ENCODE measurements at places on chromosomes 11 and 22.

- DNase-seq, result no peak
These were observed 35.3 kb downstream of the MACROD1 start for GRCh38 chr11:64130618-64131017.

DNA sequence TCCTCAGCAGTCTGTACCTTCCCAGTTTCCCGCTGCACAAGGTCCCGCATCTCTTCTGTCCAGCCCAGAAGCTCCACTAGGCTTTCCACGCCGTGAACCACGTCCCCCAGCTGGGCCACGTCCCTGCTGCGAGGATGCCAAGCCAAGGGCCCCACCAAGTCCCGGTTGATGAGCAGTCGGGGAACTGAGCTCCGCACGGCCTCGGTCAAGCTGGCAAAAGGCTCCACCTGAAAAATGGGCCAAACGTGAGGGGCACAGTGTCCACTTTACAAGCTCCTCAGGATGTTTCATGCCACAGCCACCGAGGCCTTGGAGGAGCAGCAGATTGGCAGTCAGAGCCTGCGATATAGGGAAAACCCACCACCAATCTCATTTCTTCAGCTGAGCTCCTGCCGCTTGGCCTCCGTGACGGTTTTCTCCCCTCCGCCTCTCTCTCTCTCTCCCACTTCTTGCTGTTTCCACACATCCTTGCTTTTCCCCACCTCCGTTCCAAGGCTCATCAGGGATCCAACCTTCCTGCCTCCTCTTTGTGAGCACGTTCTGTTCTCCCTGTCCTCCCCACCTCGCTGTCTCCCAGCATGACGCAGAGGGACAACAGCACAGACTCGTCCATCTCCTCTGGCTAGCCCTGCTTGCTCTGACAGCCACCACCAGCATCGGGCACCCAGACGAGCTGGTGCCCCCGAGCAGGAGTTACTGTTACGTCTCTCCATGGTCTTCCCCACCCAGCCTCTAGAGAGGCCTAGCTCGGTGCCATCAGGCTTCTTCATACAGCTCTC lies 11.5 kb downstream of the RIC8A start:
- no peak for DNase-seq

- no peak for DNase-seq
These were observed 14.5 kb upstream of the CYTH4 start for GRCh38 chr22:37267661-37268413.

- DNase-seq, result no peak
These were observed 120.5 kb downstream of the TEAD1 start for GRCh38 chr11:12794576-12795230.

GRCh38 chr11:62577046-62577714 lies 3.5 kb upstream of the EEF1G start:
- DNase-seq, result no peak

DNA sequence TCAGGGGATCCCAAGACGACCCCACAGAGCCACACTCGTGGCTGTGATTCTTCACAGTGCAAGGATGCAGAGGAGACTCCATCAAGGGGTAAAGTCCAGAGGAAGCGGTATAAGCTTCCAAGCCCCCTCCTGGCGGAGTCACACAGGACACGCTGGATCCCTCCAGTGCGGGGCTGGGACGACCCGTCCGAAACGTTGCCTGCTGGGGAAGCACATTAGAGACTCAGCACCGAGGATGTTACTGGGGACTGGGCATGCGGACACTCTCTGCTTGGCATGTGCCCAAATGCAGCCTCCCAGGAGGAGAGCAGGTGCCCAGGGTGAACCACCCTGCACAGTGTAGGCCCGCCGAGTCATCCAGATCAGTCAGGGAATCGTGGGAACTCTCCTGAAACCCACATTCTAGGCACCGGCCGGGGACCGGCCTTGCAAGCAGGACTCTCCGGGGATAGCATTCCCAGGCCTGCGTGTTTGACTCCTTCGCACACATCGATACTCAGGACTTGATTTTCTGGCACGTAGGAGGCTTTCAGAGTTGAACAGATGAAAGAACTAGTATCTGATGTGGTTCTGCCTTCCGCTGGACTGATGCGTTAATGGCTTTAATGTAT lies 229.8 kb downstream of the TBC1D22A start:
- no peak for DNase-seq

GRCh38 chr11:101456812-101457211 lies 127.0 kb downstream of the TRPC6 start:
- no peak for DNase-seq

All from activated gamma-delta T cell (primary cell).